Renal pelvis (tissue), 12 donors: ENCODE measurements at places on chromosomes 13 and 19.

DNA sequence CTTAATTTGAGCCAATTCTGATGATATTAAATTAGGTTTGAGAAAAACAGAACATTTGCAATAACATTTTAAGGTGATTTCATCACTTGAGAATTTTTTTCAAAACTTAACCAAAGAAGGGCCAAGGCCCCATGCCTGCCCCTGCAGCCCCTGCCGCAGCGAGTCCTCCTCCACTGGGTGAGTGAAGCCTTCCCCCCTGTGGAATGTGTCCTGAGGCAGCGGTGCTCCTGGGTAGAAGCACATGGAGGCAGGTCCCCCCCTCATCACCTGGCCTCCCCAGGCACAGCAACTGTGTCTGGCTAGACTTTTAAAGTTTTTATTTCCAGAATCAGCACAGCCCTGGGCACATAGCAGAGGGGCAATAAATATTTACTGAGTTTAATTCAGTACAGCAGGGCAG lies 10.8 kb downstream of the SOX1 start:
- DNase-seq: no peak

DNA sequence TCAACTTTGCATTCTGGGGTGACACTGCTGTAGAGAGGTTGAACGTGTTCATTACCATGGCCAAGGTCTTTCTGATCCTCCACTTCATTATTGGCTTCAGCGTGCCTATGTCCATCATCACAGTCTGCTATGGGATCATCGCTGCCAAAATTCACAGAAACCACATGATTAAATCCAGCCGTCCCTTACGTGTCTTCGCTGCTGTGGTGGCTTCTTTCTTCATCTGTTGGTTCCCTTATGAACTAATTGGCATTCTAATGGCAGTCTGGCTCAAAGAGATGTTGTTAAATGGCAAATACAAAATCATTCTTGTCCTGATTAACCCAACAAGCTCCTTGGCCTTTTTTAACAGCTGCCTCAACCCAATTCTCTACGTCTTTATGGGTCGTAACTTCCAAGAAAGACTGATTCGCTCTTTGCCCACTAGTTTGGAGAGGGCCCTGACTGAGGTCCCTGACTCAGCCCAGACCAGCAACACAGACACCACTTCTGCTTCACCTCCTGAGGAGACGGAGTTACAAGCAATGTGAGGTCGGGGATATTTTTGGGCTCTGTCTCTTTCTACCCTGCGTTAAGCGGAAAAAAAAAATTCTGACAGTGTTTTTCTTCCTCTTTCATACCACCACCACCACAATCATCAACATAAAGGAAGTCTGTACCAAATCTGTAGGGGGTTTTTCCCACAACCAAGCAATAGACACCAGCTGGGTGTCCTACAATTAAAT lies 29.5 kb downstream of the FPR3 start:
- DNase-seq: no peak

DNA sequence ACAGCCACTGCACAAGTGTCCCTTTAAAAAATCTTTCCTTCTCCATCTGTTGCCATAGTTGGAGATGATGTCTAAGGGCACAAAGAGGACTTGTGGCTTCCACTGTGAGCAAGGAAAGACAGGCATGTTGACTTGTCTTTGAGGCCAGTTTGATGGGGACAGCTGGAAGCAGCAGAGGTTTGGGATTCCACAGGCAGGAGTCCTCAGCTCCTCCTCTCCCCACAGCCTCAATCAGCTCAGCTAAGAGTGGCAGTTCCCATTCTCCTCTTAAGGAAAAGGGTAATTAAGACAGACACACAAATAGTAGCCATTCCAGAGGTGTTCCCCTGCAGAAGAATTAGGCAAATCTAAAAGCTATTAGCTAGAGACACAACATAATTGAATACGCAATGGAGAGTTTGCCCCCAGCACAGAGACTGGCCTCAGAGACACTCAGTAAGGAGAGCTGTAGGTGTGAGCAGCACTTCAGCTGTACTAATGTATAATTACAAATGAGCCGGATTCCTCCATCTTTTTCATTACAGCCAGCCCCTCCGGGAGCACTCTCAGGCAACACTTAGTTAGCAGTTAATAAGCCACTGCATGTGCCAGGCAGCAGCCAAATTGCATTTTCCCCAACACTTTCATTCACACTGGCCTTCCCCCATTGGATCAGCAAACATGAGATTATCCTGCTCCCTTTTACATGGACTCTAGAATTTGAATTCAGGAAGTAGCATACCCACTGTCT lies 434.0 kb downstream of the FOXO1 start:
- DNase-seq: no peak

DNA sequence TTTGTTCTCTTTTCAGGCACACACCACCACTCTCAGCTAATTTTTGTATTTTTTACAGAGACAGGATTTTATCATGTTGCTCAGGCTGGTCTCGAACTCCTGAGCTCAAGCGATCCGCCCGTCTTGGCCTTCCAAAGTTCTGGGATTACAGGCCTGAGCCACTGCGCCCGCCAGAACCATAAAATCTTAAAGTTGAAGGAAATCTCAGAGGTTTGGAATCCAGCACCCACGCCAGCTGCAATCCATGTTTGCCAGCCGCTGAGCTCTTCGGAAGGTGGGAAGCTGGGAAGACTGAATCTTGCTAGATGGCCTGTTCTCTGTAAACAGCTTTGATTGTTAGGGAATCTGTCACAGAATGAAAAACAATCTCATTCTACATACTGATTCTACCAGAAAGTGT lies 38.5 kb downstream of the SPATA13 start:
- DNase-seq: no peak

DNA sequence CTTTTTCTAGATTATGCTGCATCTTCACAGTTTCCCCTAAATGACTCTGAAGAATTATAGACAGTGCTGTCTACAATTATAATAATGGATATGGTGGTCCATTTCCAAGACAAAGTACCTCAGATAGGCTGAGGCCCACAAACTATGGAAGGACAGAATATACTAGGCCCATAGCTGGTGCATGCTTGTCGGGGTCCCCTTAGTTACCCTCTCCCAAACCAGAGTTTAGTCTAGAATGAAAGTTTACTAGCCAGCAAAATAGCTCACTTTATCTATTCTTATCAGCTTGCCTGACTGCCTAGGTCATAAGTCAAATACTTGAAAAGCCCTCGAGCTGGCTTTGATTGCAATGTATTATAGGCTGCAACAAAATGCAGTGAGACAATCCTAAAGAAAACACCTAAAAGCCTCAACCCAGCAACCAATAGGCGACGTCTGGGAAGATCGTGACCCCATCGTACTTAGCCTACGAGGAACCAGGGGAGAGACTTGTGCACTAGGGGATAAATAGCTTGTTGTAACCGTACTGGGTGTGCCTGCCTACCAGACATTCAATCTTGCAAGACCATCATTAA lies 785 bp upstream of the IGFL2 start:
- DNase-seq: no peak
